Suppressor macrophage treated with lipopolysaccharide for 4 hours (primary cell): ENCODE measurements at places on chromosomes 1 and 21.
A peak's percentile ranks its signal among the peaks of the same experiment; 100 is the strongest.

- peak; percentile 86 for DNase-seq
Measured at GRCh38 chr1:201703621-201704438, 125.1 kb upstream of the IPO9 start.

DNA sequence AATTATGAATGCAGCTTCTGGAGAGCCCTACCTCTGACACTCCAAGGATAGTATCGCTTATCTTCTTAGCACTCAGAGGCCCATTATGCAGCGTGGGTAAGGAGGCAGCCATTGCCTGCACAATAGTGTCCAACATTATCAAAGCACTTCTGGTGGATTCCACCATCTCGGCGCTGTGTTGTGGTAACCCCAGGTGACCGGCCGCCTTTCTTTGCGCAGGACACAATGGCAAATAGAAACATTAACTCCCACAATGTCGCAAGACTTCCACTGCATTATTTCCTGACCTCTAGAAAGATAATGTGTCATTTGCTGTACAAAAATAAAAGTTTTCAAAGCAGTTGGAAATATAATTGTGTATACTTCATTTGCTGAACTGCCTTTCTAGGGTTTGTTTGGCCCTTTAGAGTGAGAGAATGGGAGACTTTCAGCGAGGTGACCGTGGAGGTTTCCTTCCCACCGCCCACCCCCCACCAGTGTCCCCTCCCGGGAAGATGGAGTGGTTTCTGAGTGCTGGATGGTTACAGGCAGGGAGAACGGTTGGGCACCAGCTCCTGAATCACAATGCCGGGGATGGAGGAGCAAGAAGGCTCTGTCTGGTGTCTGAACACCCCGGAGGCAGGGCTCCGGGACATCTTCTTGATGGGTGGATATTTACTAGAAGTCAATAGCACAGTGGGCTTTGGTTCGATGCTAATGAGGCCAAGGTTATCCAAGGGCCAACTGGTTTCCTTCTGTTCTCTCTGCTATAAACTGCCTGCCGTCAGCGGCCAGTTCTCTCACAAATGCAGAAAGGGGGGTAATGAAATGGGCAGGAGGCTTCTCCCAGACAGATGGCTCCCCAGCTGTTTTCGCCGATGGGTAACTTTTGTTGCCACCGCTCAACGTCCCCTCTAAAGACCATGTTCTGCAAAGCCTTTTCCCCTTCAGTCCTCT, 215.4 kb upstream of the PROX1 start:
- DNase-seq: no peak

GRCh38 chr1:228723287-228723686, 12.0 kb upstream of the RHOU start:
- no peak for DNase-seq

- no peak for DNase-seq
Measured at GRCh38 chr1:170674239-170674638, 10.3 kb downstream of the PRRX1 start.

GRCh38 chr1:242556276-242556675, 31.8 kb upstream of the PLD5 start:
- DNase-seq: no peak

GRCh38 chr1:34642679-34643078, 112.2 kb upstream of the GJB5 start:
- no peak for DNase-seq

DNA sequence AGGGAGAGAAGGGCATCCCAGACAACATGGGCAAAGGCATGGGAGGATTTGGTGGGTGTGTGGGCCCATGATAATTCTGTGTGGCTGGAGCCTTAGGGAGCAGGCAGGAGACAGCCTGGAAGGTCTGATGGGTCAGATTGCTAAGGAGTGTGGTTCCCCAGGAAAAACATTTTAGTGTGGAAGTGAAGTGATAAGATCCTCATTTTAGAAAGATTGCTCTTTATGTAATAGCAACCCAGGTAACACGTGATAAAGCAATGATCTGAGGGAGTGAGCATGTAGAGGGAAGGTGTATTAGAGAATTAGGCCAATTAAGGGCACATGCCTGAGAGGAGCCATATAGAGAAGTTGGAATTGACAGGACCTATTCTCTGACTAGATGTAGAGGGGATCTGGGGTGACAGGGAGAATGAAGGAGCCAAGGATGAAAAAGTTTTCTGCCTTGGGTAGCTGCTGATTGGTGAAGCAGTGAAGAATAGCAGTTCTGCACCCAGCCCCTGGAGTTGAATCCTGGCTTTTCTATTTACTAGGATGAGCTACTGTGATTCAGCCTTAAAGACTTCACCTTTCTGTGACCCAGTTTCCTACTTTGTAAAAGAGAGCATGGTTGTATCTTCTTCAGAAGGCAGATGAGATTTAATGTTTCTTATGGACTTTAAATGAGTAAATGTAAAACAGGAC, 18.7 kb upstream of the SLAMF6 start:
- no peak for DNase-seq

- DNase-seq: peak; percentile 20
Measured at GRCh38 chr1:91349524-91349923, 55.1 kb downstream of the HFM1 start.

- DNase-seq: peak; percentile 26
Measured at GRCh38 chr1:43978551-43979260, at the start of gene B4GALT2. Gene B4GALT2, plus strand, starts transcription at chr1:43979210. Its CDS starts 1,951 bp downstream, at chr1:43981161.

DNA sequence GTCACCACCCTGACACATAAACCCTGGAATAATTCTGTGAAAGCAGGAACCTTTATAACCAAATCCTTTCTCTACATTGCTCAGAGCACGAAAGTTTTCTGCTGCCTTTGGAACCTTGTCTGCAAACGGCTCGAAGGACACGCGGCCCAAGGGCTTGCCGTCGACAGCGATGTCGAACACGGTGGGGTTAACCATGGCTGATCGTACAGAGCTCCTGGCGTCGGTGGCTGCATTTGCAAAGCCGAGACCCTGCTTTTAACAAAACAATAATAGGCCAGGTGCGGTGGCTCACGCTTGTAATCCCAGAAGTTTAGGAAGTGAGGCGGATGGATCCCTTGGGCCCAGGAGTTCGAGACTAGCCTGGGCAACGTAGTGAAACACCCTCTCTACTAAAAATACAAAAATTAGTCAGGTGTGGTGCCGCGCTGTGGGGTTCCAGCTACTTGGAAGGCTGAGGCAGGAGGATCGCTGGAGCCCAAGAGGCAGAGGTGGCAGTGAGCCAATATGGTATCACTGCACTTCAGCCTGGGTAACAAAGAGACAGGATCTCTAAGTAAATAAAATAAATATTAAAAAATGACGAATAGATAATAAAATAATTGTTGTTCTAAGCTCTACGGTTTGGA, 2.2 kb upstream of the EIF2B3 start:
- DNase-seq: no peak

GRCh38 chr1:247077876-247078257, 744 bp downstream of the ZNF670 start:
- no peak for DNase-seq

DNA sequence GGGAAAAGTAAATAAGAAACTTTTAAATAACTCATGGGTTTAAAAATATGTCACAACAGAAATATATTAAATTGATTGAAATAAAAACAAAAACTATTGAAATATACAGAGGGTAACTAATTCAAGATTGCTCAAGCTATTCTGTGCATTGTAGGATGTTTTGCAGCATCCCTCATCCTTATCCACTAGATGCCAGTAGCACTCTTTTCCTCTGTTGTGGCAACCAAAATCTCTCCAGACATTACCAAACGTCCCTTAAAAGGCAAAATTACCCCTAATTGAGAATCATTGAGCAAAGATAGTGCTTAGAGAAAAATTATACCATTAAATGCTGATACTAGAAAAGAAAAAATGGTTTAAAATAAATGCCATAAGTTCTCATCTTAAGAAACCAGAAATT, 682.6 kb downstream of the RWDD3 start:
- no peak for DNase-seq

GRCh38 chr1:234107416-234108021, 203.0 kb downstream of the SLC35F3 start:
- DNase-seq: no peak

DNA sequence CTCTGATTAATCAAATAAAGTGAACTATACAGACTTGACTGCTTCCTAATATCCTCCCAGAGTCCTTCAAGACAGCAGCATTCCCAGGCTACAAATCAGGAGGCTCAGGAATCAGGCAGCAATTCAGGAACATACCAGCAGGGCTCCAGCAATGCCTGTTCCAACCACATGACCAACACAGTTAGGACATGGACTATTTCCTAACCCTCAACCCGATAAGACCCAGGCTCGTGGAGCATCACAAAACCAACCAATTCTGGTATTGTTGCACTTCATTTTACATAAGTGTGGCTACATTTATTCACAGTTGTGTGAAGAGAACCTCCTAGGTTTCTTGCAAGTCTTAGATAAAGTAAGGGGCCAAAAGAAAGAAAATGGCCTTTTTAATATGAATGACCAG, 546.2 kb upstream of the ADGRL2 start:
- no peak for DNase-seq

DNA sequence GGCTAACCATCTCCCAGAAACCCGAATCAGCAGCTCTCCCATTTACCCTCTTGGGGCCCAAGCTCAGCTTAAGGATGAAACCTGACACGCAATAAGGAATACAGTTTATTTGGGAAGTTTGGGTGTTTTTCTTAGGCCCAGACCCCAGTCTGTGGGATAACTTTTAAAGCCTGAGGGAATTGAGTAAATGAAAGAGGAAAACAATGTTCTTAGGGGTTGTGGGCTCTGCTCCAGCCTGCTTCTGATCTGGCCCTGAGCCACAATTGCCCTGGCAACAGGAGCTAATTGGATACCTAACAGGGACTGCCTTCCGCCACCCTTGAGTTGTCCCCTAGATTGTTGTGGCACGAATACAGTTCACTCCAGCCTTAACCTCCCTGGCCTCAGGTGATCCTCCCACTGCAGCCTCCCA, 20.1 kb downstream of the DYRK3 start:
- DNase-seq: no peak

- no peak for DNase-seq
Measured at GRCh38 chr1:158396646-158397045, 2.6 kb downstream of the OR10T2 start.

DNA sequence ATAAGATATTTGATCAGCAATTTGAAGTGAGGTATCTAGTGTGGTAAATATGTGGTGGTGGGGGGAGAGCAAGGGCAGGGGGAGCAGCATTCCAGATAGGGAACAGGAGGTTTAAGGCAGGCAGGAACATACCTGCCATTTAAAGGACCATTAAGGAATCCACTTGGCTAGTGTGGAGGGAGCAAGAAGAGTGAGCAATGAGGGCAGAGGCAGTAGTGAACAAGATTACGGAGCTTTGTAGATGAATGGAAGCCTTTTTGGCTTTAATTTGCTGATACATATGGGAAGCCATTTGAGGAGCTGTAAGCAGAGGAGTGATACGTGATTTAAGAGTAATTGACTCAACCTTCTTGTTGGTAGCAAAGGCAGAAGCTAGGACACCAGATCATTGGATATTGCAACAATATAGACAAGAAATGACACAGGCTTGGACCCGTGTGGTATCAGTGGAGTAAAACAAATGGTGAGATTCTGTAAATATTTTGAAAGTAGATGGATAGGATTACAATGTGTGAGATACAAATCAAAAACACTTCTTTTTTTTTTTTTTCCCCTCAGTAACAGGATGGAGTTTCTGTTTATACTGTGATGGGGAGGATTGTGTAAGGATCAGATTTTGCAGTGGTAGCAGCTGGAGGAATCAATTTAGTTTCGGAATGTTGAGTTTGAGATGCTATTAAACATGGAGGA, 73.8 kb upstream of the B3GALT2 start:
- no peak for DNase-seq

- DNase-seq: no peak
Measured at GRCh38 chr1:208835097-208835463, 590.9 kb upstream of the PLXNA2 start.

GRCh38 chr21:33281096-33281652, 15.0 kb downstream of the IL10RB start:
- DNase-seq: no peak

DNA sequence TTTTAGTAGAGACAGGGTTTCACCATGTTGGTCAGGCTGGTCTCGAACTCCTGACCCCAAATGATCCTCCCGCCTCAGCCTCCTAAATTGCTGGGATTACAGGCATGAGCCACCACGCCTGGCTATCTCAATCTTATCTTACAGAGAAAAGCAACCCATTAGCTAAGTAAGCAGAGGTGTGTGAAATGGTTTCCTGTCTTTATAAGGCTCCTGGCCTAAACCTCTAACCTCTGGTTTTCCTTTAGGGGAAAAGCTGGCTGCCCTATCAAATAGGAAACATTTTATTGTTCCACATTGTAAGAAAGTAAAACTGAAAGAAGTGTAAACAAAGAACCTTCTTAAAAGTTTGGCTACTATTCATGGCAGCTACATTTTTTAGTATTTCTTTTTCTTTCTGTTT, 78.3 kb upstream of the MORC3 start:
- no peak for DNase-seq

GRCh38 chr21:23939369-23940065, 1667.8 kb downstream of the MRPL39 start:
- DNase-seq: no peak

DNA sequence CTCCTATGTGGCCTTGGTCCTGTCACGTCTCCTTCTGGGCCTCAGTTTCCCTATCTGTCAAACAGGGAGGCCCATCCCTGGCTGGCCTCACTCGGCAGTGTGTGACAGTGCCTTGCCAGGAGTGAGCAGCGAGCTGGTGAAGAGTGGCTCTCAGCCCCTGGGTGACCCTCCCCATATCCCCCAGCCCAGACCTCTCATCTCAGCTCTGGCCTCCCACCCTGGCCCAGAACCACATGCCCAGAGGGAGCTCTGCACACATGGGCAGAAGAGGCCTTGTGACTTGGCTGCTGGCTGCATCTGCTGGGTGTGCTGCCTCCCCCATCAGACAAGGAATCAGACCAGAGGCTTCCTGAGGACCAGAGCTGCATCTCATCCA, 19.5 kb upstream of the PADI1 start:
- DNase-seq: no peak

- peak; percentile 19 for DNase-seq
Measured at GRCh38 chr1:26833432-26834405, 7.2 kb downstream of the ZDHHC18 start.

- DNase-seq: no peak
Measured at GRCh38 chr1:222918801-222919477, 104.1 kb downstream of the DISP1 start.

GRCh38 chr1:183149273-183149672, 36.8 kb upstream of the LAMC2 start:
- no peak for DNase-seq

GRCh38 chr1:197801684-197802083, 26.4 kb upstream of the DENND1B start:
- DNase-seq: no peak

- DNase-seq: no peak
Measured at GRCh38 chr1:36179220-36179600, 23.2 kb downstream of the MAP7D1 start.

DNA sequence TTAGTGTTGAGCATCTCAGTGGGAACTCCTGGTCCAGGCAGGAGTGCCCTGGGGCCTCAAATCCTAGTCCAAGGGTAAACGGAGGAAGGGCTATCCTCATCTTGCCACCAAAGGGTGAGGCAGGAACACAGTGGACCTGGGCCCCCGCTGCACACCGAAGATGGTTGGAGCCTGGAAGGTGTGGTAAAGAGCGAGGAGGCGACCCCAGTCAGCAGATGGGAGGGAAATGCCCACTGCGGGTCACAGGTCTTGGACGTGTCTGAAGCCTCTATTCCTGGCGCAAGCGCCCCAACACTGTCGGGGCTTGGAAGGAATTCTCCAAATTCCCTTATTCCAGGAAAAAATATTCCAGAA, 38.5 kb upstream of the SYNC start:
- DNase-seq: no peak

- no peak for DNase-seq
Measured at GRCh38 chr1:201728731-201729130, 100.2 kb upstream of the IPO9 start.
